ENCODE measurements at places on chromosomes 4 and X.

GRCh38 chr4:73817341-73817740 is 19.1 kb upstream of the CXCL6 start:
- no peak for DNase-seq

GRCh38 chr4:39922399-39922798 is 55.3 kb downstream of the PDS5A start:
- DNase-seq: no peak

DNA sequence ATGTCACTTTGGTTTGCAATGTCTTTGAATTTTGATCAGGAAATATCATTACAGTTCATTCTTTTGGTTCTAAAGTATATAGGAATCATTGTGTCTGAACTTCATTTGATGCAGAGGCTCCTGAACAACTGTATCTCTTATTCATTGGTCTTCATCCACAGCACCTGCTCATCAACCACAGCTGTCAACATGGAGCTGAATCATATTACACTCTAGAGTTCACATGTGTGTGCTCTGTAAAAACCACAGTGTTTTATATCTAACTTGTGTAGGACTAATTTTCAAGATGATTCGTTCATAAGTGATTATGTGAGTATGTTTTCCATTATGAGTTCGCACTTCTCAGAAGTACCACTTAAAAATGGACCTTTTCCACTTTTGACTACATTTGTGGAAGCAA is 643.3 kb upstream of the FAM241A start:
- DNase-seq: no peak

DNA sequence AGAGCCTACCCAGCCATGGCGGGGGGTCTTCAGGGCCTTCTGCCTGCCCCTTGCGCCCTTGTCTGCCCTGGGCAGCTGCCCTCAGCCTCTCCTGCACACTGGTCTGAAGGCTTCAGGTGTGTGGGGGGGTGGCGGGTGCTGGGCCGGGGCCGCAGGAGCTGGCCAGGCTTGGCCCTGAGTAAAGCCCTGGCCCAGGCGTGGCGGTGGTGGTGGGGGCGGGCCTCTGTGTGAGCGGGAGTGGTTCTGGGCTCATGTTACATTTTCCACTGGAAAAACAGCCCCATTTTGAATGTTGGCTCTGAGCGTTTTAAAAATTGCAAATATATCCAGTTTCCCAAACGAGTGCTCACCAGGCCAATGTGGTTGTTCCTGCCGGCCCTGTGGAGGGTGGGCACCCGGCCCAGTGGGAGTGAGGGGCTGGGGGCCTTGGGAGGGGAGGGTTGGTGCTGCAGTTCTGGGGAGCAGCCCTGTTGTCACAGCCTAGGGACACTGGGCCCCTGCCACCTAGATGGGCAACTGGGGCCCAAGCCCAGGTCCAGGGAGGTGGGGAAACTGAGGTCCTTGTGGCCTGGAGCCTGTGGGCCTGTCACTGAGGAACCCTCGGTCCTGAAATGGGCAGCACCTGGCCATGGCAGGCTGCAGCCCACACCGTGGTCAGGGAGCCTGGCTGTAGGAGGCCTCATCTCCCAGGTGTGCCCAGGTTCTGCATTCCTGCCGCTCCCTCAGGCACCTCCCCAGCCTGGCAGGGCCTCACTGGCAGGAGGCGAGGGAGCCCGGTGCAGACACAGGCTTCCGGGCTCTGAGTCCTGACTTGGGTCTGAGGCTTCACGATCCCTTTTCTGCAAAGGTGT is 28.3 kb downstream of the FGFRL1 start:
- DNase-seq: no peak

GRCh38 chrX:127390316-127390715 is 570.8 kb downstream of the PRR32 start:
- DNase-seq: no peak

- no peak for DNase-seq
These were observed 18.9 kb downstream of the TMPRSS11E start for GRCh38 chr4:68466185-68466584.

DNA sequence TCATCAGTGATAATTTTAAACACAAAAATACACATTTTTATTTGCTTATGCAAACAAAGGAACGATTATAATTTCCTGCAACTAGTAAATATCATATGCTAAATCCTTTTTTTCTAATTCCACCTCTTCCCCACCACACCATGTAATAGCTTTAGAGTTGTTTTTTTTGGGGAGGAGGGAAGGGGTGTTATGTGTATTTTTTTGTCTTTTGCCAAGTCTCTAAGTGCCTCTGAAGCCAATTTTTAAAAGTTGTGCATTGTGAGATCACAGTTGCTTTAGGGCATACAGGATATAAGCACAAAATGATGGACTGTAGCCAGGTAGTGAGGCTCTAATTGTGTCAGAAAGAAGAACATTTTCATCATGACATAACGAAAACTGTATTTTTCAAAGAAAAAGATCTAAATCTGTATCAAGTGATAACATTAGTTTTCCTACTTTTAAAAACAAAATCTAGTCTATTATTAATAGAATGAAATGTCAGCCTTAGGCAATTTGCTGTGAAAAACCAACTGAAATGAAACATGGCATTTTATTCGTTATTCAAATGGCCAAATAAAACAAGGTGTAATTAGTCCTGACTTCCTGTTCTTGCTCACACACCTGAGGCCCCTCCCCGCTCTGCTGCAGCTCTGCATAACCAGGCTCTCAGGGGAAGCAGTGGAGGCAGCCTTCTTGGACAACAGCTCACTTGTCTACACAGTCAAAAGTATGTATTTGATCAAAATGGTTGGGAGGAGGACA is 157.4 kb downstream of the PALLD start:
- no peak for DNase-seq

DNA sequence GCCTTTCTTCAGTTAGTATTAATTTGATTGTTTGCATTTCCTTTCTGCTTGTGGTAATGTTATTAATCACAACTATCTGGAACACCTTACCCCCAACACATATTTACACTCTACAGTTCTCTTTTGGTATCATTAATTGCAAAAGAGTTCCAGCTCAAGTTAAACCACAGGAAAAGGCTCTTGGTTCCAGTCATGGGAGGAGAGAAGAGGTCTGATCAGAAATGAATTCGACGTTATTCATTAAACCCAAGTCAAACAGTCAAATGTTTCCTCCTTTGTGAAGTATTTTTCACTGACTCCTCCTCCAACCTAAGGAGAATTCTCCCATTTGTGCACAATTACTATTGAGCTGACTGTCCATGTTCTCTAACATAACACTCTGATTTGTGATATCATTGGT is 91.4 kb downstream of the SLC39A8 start:
- DNase-seq: no peak

DNA sequence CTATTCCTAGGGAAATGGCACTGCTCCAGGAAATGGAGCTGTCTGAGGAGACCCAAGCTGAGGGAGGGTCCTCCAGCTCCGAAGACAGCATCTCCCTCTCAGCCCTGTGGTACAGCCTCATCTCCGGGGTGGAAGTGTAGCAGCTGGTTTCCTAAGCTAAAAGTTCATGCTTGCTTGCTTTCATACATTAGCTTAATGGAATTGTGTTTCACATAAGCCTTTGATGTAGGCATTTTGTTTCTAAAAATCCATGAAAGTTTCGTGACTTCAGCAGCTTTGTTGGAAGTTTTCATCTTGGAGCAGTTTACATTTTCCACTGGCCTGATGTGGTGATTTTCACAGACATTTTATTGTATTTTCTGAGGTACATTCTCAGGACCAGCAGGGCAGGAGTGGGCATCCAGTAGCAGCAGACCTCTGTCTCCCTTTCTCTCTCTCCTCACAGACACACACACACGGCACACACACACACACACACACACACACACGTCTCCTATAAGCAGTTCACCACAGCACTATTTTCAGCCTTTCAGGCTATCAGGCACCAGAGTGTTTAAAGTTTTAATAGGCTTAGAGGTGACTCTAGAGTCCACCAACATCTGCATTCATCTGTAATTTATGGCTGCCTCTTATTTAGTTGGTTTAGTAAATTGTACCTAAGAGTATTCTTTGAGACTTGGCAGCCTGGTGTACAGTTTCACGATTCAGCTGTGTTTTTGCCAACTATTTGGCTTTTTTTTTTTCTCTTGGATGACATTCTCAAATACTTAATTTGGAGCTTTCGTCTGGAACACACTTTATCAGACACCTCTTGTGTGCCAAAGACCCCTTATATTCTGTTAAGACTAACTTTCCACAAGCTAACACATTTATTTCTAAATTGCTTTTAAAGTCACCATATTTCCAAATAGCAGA is 225.8 kb upstream of the SFRP2 start:
- no peak for DNase-seq

DNA sequence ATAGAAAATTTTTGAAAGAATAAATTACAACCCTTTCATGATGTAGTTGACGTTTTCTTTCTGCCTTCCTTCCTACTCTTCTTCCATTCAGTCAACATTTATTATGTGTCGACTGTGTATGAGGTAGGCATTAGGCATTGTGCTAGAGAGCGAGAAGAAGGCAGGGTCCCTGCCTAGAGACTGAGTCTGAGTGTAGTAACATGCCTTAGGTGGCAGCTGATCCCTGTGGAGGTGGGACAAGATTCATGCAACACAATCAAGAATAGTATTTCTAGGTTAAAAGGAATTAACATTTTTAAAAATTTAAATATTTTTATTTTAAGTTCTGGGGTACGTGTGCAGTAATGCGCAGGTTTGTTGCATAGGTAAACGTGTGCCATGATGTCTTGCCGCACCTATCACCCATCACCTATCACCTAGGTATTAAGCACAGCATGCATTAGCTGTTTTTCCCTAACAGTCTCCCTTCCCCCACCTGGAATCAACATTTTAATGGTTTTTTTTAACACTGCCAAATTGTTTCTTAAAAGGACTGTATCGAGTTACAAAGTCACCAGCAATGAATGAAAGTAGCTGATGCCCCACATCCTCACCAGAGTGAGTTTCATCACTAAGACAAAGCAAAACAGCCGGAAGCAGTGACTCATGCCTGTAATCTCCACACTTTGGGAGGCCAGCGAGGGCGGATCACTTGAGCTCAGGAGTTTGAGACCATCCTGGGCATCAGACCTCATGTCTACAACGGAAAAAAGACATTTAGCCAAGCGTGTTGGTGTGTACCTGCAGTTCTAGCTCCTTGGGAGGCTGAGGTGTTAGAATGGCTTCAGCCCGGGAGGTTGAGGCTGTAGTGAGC is 84.0 kb downstream of the WWC2 start:
- no peak for DNase-seq

GRCh38 chrX:2177541-2177940 is 323.2 kb downstream of the DHRSX start:
- DNase-seq: no peak

DNA sequence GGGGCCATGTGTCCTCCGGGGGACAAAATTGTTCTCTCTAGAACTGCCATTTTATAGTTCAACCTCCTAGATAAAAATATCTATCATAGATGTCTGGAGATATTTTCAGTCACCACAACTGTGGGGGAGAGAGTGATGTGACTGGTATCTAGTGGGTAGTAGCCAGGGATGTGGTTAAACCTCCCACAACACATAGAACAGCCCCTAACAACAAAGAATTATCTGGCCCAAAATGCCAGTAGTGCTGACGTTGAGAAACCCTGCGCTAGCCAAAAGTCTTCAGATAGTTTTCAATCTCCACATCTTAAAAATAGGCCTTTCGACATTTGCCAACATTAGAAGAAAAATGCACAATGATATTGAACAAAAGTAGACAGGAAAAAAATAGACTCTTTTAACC is 19.0 kb upstream of the SUPT20HL2 start:
- DNase-seq: no peak

DNA sequence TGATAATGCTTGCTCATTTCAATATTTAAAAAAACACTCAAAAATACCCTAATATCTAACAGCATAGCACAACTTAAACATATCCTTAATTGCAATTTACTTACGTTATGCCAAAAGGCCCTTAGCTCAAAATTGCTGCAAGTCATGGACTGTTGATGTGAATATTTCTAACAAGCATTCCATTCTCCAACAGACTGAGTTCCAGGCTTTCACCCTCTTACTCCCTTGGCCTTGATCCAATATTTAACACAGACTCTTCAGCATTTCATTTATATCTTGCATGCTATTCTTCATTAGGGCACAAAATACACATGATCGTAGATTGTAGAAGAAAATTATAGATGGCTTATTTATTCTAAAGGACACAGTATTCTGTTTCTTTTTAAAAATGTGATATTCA is 96.5 kb downstream of the RNF150 start:
- no peak for DNase-seq

- no peak for DNase-seq
These were observed 105.2 kb upstream of the MAB21L2 start for GRCh38 chr4:150476776-150477175.

DNA sequence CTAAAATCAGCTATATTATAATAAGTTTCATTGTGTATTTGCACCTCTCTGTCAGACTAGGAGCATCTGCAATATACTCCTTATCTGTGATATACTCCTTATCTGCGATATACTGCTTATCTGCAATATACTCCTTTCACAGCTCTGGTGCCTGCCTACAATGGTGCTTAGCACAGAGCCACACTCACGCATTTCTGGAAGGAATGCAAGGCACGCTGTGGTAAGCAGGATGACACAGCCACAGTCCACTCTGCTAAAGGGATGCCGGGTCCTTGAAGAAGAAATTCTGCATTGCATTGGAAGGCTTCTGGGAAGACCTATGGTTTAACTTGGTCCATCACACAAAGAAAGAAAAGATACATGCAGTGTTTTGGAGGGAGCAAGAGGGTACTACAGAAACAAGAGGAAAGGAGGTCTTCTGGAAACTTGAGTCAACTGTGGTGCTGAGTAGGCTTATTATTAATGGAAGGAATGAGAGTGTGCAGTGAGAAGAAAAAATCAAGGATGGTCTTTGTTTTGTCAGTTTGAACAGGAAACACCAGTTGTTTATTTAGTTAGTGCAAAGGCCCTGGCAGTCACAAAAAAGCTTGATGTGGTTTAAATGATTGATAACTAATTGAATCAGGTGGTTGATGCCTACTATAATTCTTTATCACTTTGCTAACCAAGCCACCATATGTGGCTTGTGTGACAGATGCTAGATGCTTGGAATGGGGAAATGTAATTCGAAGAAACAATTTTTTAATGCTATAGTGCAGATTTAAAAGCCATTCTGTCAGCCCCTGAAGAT is 342.3 kb downstream of the GRXCR1 start:
- DNase-seq: no peak

GRCh38 chrX:15790769-15791290 is 546 bp downstream of the ZRSR2 start:
- peak; percentile 29 for DNase-seq

DNA sequence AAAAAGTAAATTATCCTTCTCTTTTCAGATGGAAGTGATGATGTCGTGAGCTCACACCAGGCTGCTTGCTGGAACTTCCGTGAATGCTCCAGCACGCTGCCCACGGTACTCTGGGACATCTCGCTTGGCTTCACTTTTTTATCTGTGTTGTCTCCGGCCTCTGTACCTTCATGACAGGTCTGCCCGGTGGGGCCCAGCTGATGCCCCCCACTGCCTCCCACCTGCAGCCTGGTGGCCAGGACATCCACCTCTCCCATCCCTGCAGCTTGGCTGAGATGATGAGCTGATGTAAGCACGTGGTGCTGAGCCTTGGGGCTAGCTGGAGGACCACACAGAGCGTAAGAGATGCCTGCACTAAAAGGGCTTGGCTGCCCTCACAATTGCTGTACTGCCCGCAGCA is 59.0 kb upstream of the HELT start:
- DNase-seq: no peak

GRCh38 chr4:160631044-160631443 is 1528.2 kb downstream of the RAPGEF2 start:
- no peak for DNase-seq
